ENCODE measurements at places on chromosomes 5 and 9. TPM values are rescaled to one million over a fixed set of nuclear protein-coding genes. Genes with fewer than 3 reads are reported as not detected.

DNA sequence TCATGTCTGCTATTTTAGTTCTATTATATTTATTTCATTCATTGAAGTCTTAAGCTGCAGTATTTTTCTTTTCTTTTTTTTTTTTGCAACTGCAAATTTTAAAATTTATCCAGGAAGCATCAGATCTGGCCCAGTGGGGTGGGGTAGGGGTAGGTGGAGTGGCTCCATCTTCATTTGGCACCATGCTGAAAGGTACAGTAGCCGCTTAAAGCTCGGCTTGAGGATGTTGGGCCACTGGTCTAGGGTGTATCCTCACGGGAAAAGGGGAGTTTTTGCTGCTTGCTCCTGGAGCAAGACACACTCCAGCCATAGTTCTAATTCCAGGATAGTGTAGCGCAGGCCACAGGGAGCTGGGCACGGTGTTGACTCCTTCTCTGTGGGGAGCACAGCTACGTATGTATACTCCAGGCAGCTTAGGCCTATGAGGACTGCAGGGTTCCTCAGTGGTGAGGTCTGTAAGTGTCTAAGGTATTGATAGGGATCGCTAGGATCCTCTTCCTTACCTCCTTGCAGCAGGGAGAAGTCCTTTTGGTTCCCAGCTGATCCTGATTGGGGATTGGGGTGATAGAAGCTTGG lies 22.7 kb downstream of the RCL1 start:
- no peaks in the 10 kb centered on the region for H3K27me3 ChIP-seq
- no peaks in the 10 kb centered on the region for H3K36me3 ChIP-seq

GRCh38 chr5:173923218-173924095 lies 35.3 kb downstream of the CPEB4 start:
- H3K27me3 ChIP-seq: no peaks in the 10 kb centered on the region
- peaks cover 2% of the 10 kb centered on the region for H3K36me3 ChIP-seq
- peak; percentile 61 for DNase-seq
- H3K4me1 ChIP-seq: peaks cover 12% of the 10 kb centered on the region
- no peak overlapping the region for H3K27ac ChIP-seq
- H3K4me3 ChIP-seq: no peak overlapping the region

GRCh38 chr5:149094996-149095395 lies 32.1 kb upstream of the SH3TC2 start:
- no peak for DNase-seq
- no peak overlapping the region for H3K27ac ChIP-seq
- peaks cover 4% of the 10 kb centered on the region for H3K27me3 ChIP-seq
- no peak overlapping the region for H3K4me3 ChIP-seq

- H3K4me3 ChIP-seq: no peak overlapping the region
- H3K27ac ChIP-seq: no peak overlapping the region
- H3K27me3 ChIP-seq: no peaks in the 10 kb centered on the region
- H3K4me1 ChIP-seq: peaks cover 7% of the 10 kb centered on the region
- DNase-seq: no peak
- H3K36me3 ChIP-seq: no peaks in the 10 kb centered on the region
These were observed 43.6 kb upstream of the SYNPO start for GRCh38 chr5:150596826-150597225.

GRCh38 chr9:134770972-134771971 lies 109.3 kb upstream of the FCN2 start:
- H3K36me3 ChIP-seq: peaks cover 84% of the 10 kb centered on the region
- no peaks in the 10 kb centered on the region for H3K27me3 ChIP-seq
- peaks cover 22% of the 10 kb centered on the region for H3K4me1 ChIP-seq
- DNase-seq: no peak

GRCh38 chr9:126503333-126504085 lies 110.2 kb upstream of the LMX1B start:
- H3K4me1 ChIP-seq: peaks cover 4% of the 10 kb centered on the region
- DNase-seq: peak; percentile 51
- no peak overlapping the region for H3K27ac ChIP-seq
- H3K36me3 ChIP-seq: peaks cover 4% of the 10 kb centered on the region

DNA sequence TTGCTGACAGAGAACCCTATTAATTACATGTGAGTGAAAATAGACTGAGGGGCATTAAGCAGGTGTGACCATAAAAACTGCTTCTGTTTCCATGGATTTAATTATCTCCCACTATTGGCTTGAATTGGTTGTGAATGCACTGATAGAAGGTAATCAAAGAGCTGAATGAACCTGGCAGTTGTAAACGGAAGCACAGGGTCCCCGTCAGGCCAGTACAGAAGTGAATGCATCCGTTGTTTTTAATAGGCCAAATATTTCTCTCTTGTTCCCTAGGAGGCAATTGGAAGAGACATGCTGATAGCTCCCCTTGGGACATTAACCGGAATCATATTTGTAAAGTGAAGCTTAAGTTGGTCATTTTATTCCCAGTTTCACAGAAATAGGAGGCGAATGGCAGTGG lies 147.0 kb downstream of the CAVIN4 start:
- H3K4me3 ChIP-seq: no peak overlapping the region
- no peaks in the 10 kb centered on the region for H3K36me3 ChIP-seq
- DNase-seq: no peak
- no peaks in the 10 kb centered on the region for H3K27me3 ChIP-seq
- no peak overlapping the region for H3K27ac ChIP-seq

GRCh38 chr5:119088438-119088837 lies 17.6 kb downstream of the DMXL1 start:
- no peak overlapping the region for H3K27ac ChIP-seq
- peak; percentile 1 for DNase-seq
- H3K36me3 ChIP-seq: no peaks in the 10 kb centered on the region

DNA sequence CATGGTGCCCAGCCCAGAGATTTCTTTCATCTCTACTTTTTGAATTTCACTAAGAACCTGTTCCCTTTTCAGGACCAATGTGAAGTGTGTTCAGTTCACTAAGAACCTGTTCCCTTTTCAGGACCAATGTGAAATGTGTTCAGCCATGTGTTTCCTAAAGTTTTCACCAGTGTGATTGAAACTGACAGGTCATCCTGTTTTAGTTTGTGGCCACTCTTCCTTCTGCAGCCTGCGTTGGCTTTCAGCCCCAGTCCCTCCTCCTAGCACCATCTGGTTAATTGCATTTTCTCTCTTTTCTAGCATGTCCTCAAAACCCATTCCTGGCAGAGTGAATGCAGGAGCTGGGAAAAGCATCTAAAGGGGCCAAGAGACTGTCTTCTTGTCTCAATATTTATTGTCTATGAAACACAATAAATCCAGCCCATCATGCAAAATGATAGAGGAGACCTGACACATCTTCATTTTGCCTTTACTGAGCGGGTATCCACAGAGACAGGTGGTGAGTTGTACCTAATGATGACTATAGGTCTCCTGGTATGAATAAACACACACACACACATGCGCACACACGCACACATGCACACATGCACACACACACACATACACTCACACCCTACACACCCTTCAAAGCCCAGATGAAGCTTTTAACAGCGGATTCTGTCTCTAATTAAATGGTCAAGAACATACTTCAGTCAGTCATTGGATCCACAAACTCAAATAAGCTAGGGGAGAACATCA lies 6.1 kb upstream of the PANK3 start:
- H3K27me3 ChIP-seq: peaks cover 5% of the 10 kb centered on the region
- H3K36me3 ChIP-seq: no peaks in the 10 kb centered on the region
- no peak for DNase-seq
- no peak overlapping the region for H3K4me3 ChIP-seq
- H3K4me1 ChIP-seq: no peaks in the 10 kb centered on the region

DNA sequence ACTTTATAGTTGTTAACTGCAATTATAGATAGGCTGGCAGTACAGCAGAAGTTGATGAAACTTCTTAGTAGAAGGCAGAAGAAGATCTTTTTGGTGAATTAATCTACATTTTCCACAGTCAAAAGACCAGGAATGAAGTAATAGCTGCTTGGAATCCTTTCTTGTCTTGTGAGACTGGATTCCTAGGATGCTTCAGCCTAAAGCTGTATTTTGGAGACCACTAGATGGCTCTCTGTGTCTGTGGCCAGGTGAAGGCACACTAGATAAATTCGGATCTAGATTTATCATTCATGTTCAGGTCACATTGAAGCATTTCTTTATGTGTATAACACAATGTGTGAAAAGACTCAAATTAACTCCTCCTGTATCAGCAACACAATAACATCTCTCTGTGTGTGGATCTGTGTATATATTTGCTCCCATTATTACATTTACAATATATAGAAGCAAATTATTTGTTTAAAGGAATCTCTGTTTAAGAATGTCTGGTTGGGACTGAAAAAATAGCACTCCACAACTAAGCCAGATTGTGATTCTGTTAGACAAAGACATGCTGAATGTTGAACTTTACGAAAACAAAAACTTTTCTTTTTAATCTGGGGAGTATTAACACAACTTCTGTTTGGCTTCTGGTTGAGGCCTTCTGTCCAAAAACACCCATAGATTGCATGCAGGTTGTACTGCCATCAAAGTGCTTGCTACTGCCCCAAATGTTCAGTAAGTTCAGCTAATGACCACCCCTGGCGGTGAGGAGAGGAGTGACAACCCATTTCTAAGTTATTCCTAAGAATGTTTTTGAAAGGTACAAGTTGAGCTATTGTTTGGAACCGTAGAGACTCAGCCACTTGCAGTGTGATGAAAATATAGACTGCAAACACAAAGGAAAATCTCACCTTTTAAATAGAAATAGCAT lies 10.6 kb downstream of the GRIN3A start:
- no peaks in the 10 kb centered on the region for H3K4me1 ChIP-seq
- no peak overlapping the region for H3K27ac ChIP-seq
- H3K4me3 ChIP-seq: no peak overlapping the region
- H3K27me3 ChIP-seq: no peaks in the 10 kb centered on the region
- DNase-seq: peak; percentile 11

DNA sequence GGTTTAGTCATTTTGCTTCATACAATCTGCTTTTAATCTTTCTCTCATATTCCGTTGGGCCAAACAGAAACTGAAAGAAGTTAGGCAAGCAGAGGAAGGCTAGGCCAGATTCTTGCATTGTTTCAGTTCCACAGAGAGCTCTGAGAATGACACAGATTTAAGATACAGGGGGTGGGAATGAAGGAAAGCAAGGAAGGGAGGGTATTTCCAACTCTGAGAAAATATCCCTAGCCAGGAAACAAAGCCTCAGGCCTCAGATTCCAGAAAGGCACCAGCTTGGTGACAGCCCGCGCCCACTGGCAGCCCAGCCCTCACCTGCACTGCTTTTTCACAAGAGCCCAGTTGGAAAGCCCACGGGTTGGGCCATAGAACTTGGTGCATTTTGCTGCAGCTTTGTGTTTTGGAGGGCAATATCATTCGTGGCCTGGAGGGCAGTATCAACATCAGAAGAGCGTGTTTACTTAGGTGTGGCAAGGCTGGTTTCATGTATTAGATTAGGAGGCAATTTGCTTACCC lies 63.5 kb downstream of the ENC1 start:
- peaks cover 4% of the 10 kb centered on the region for H3K4me1 ChIP-seq
- no peak overlapping the region for H3K27ac ChIP-seq
- H3K27me3 ChIP-seq: no peaks in the 10 kb centered on the region
- no peak overlapping the region for H3K4me3 ChIP-seq
- no peaks in the 10 kb centered on the region for H3K36me3 ChIP-seq

DNA sequence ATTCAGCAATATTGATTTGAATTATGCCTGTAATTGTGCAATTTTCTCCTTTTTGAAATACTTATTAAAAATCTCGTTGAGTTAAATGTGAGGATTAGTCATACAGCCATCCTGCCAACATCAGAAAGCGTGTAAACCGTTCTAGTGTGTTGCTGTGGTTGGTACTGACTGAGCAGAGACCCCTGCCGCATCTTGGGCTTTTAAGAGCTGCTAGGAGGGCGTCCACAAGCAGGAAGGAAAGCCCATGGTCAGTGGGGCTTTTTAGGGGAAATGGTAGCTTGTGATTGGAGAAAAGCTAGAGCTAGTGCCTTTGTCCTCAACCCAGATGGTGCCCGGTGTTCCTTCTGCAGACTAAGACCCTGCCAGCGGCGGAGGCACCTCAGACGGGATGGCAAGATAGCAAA lies 1.3 kb downstream of the SDHA start:
- DNase-seq: peak; percentile 50
- peaks cover 5% of the 10 kb centered on the region for H3K36me3 ChIP-seq
- H3K27me3 ChIP-seq: no peaks in the 10 kb centered on the region
- peaks cover 11% of the 10 kb centered on the region for H3K4me1 ChIP-seq
- peak overlapping the region; percentile 89 for H3K4me3 ChIP-seq

DNA sequence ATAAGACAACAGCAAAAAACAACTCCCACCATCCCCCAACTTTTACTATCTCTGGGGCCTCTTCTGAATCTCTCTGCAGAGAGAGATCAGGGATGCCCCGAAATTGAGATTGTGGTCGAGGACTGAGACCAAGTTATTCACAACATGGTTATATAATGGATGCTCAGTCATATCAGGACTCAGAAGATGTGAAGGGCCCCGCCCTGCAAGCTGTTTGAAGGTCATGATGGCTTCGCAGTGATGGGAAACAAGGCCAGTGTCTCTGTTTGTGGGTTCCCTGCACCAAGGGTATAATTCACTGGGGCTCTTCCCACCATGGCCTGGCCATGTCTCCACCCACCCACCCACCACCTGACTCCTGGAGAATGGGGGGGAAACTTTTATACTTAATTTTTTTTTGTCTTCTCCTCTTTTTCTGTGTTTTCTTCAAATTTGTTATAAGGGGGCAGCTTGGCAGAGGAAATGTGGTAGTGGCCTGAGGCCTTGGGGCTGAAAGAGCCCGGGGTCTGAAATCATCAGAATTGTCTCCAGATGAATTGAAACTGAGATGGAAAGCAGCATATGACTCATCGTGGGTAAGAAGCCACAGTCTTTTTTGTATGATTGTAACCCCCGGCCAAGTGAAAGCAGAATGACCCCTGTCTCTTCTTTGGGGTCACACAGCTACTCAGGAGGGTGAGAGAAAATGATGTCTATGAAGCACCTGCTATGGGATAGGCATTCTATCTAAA lies 15.0 kb upstream of the TEX48 start:
- H3K27me3 ChIP-seq: peaks cover 7% of the 10 kb centered on the region
- no peak overlapping the region for H3K4me3 ChIP-seq
- H3K36me3 ChIP-seq: no peaks in the 10 kb centered on the region

DNA sequence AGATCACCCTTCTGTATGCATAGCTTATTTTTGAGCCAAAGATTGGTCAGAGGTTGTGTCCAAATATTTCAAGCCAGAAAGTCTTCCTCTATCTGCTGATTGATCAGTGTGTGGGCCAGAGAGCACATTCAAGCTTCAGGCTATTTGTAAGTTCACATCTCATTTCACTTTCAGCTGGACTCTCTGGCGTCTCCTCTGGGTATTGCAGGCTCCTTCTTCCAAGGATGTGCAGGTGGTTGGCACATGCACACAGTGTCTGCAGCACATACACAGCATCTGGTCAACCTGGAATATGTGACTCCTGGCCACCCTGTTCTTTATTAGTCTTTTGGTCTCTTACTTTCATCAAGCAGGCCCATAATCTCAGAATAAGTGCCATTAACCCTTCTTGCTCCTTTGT lies 516.1 kb downstream of the ANXA1 start:
- H3K4me1 ChIP-seq: no peaks in the 10 kb centered on the region
- no peaks in the 10 kb centered on the region for H3K36me3 ChIP-seq
- no peak for DNase-seq
- no peaks in the 10 kb centered on the region for H3K27me3 ChIP-seq
- no peak overlapping the region for H3K4me3 ChIP-seq

Gene SHLD3
- total RNA-seq: 3.9 TPM

Gene LIFR
- total RNA-seq: 10.4 TPM

Gene TAF1L
- total RNA-seq: not detected

Gene NUTM2F
- not detected for total RNA-seq

Gene PPIC
- total RNA-seq: 20.6 TPM

Gene FOXE1
- 0.28 TPM for total RNA-seq

Gene PTGDS
- not detected for total RNA-seq

Gene ECSCR
- 3.1 TPM for total RNA-seq

Gene CAMK4
- 4.8 TPM for total RNA-seq

Gene SPINK6
- not detected for total RNA-seq

Gene S100Z
- total RNA-seq: not detected

Gene NME5
- total RNA-seq: under 0.01 TPM

Gene LAMC3
- total RNA-seq: under 0.01 TPM

Gene FSD1L
- 2.9 TPM for total RNA-seq

Gene DIAPH1
- 15.8 TPM for total RNA-seq

Gene MACIR
- 21.3 TPM for total RNA-seq

Gene TICAM2
- 4.3 TPM for total RNA-seq

Gene FRMPD1
- total RNA-seq: not detected

Gene DOK3
- total RNA-seq: 0.56 TPM

All from IMR-90 (cell line).